ENCODE measurements at places on chromosomes 2 and 18.
A peak's percentile ranks its signal among the peaks of the same experiment; 100 is the strongest.

DNA sequence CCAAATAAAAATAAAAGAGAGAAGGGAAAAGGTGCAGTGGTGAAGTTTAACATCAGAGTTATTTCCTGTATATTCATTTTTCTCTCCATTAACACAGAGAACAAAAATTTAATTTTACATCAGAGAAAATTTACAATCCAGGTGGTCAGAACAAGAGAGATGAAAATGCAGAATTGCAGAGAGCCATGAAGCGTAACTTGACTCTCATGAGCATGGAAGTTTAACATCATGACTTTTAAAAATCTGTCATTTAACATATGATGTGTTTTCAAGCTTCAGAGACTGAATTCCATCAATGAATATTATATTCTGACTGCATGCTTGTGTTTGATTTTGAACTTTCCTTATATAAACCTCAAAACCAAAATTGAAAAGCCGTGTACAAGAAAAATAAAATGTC lies 79.3 kb upstream of the ZNF397 start:
- DNase-seq: no peak

DNA sequence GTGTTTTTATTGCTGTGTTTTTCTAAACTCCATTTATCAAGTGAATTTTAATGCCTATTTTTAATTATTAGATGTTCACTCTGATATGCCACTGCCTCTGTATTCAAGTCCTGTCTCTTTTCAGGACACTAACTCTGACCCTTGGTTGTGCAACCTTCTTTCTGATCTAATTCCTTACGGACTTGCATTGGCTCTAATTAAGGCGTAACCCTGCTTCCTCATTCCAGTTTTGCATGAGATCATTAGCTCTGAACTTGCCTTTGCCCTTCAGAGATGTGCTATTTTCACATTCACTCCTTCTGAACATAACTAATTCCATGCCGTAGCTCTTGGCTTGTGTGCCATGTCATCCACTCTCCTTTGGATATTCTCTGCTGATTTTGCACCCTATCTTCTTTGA lies 162.5 kb upstream of the TMEFF2 start:
- DNase-seq: no peak

GRCh38 chr2:180905002-180905401 lies 75.4 kb upstream of the UBE2E3 start:
- DNase-seq: no peak

DNA sequence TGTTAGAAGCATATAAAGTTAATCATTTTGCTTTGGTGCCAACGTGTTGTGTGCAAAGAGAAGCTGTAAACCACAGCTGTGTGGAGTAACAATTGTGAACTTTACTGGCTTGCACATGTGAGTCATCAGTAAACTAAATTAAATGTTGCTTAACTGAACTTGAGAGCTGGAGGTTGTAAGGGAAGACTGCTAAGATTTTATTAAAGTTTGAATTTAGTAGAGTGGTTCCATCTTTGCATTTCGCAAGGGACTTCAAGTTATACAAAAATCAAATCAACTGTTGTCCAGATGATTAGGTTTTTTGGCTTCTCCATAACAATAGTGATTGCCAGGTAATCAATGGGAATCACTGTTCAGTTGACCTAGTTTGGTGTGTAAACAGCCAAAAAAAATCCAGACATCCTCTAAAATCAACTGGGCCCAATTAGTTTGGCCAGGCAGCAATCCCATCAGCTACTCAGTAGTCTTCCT lies 247.4 kb downstream of the MYO3B start:
- DNase-seq: peak; percentile 66

DNA sequence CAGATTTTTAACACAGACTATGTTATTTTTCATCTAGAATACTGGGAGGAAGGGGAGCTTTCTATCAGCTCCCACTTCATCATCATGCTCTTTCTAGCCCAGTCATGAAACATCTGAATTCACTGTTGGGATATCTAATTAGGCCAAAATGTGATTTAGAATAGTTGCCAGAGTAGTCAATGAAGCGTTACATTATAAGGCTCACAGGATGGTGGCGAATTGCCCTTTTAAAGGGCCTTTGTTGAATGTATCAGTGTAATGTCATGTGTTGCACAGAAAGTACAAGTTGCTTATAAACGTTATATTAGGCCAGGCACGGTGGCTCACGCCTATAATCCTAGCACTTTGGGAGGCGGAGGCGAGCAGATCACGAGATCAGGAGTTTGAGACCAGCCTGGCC lies 45.6 kb downstream of the PDE1A start:
- DNase-seq: no peak

DNA sequence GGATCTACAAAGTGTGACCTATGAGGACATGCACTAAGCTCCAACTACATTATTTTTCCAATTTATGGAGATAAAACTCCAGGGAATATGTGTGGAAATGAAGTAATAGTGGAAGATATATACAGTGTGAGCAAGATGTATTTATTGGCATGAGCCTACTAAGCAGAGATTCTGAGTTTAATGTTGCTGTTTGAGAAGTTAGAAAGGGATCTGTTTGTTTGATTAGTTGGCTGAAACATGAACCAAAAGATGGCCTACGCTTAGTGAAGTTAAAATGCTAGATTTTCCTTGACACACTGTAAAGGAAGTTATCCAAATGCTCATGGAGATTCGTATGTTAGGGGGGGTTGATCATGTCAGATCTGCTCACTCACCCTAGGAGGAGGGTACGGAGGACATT lies 621.7 kb downstream of the TMEM182 start:
- no peak for DNase-seq

DNA sequence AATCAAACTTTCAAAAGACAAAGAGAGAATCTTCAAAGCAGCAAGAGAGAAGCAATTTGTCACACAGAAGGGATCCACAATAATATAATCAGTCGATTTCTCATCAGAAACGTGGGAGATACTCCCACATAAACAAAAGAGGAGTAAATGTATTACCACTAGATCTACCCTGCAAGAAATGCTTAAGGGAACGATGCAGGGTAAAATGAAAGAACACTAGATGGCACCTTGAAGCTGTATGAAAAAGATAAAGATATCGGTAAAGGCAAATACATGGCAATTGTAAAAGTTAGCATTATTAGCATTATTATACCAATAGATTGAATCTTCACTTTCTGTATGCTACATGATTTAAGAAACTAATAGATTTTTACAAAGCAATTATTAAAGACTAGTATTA lies 677.0 kb downstream of the SUCLG1 start:
- DNase-seq: no peak

- DNase-seq: peak; percentile 20
Measured at GRCh38 chr2:217171874-217172273, 312.0 kb upstream of the TNP1 start.

GRCh38 chr2:9483107-9483506 lies 8.8 kb downstream of the IAH1 start:
- DNase-seq: no peak

- DNase-seq: no peak
Measured at GRCh38 chr18:53797998-53798495, 426.4 kb downstream of the MBD2 start.

- DNase-seq: no peak
Measured at GRCh38 chr2:121333834-121334558, 49.0 kb upstream of the TFCP2L1 start.

GRCh38 chr18:63433334-63433866 lies 11.1 kb upstream of the VPS4B start:
- DNase-seq: peak; percentile 64

GRCh38 chr2:128250229-128251025 lies 68.2 kb downstream of the HS6ST1 start:
- no peak for DNase-seq

DNA sequence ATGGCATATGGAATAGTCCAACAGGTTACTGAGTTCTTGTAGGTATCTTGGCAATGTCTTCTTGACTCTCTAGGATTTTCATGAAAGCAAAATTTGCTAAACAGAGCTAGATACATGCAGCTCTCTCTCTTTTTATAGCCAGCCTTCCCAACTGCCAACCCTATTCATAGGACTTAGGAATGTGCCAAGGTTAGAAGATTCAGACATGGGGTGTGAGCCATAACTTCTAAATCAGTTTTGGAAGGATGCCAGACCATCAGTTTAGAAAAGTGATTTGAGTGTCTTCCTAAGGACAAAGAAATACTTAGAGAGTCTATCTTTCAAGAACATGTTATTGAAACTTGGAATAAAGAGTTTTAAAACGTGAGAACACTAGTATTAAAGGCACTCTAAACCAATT lies 619.5 kb upstream of the FANCL start:
- DNase-seq: no peak

DNA sequence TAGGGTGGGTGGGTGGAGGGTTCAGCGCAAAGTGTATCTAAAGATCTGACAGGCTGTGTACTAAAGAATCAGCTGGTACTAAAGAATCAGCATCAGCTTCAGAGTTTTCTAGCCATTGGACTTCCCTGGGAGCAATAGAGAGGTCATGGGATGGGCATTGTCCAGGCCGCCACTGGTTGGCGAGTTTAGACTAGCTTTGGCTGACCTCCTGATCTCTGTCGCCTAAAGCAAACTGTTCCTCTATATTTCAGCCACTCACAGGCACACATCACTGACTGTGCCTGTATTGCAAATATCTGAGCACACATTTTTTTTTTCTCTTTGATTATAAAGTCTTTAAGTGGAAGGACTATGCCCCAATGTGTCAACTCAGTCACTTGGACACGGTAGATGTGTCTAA lies 267.8 kb upstream of the SKOR2 start:
- DNase-seq: no peak

DNA sequence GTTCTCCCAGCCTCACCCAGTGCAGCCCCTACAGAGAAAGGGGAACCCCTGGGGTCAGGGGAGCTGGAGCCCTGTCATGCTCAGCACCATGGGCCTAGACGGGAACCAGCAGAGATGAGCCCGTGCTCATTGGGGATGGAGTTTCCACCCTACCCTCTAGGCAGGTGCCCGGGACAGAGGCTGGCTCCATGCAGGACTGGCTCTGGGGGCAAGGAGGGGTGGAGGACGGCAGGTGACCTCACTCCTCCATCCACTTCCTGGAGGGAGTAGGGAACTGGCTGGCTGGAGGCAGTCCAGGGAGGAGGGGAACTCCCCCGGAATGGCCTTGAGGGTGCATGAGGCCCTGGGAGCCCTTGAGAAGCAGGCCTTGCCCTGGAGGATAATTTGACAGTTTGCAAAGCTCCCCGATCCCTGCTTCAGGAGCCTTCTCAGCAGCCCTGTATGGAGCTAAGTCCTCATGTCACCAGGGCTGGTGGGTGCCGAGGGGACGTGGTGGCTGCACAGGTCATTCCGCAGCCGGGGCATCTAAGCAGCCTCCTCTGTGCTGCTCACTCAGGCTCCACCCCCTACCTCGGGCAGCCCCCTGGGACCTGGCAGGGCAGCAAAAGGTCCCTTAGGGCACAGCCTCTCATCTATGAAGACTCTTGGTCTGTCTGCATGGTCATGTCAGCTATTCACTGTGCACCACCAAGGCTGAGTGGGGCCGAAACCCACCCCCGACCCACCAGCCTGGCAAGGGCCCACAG lies 2.1 kb downstream of the NEURL3 start:
- DNase-seq: no peak

- no peak for DNase-seq
Measured at GRCh38 chr2:239896075-239896474, 129.1 kb downstream of the NDUFA10 start.

- no peak for DNase-seq
Measured at GRCh38 chr2:10237392-10238321, 65.0 kb upstream of the HPCAL1 start.

- DNase-seq: peak; percentile 58
Measured at GRCh38 chr2:171289316-171289715, 128.6 kb upstream of the TLK1 start.

GRCh38 chr2:226994775-226995174 lies 158.9 kb downstream of the RHBDD1 start:
- DNase-seq: no peak

DNA sequence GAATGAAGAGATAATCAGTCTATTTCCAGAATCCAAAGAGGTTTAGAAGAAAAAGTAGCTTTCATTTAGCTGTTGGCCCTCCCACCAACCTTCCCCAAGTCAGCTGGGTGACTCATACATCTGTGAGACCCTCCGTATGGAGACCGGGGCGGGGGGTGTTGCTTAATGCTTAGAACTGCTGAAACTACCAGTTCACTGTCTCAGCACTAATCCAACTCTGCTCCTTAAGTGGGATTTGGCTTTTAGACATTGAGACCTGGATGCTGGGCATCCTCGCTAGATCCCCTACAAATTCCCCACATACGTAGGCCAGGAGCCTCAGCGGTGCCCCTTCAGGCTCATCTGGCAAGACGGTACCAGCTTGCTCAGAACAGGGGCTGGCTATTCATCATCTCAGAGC lies at the start of gene SAG:
Gene SAG (plus strand): TSS at position 252 of the 400 bp plus-strand sequence. CDS start 1,374 bp downstream, outside the sequence.
- DNase-seq: no peak

DNA sequence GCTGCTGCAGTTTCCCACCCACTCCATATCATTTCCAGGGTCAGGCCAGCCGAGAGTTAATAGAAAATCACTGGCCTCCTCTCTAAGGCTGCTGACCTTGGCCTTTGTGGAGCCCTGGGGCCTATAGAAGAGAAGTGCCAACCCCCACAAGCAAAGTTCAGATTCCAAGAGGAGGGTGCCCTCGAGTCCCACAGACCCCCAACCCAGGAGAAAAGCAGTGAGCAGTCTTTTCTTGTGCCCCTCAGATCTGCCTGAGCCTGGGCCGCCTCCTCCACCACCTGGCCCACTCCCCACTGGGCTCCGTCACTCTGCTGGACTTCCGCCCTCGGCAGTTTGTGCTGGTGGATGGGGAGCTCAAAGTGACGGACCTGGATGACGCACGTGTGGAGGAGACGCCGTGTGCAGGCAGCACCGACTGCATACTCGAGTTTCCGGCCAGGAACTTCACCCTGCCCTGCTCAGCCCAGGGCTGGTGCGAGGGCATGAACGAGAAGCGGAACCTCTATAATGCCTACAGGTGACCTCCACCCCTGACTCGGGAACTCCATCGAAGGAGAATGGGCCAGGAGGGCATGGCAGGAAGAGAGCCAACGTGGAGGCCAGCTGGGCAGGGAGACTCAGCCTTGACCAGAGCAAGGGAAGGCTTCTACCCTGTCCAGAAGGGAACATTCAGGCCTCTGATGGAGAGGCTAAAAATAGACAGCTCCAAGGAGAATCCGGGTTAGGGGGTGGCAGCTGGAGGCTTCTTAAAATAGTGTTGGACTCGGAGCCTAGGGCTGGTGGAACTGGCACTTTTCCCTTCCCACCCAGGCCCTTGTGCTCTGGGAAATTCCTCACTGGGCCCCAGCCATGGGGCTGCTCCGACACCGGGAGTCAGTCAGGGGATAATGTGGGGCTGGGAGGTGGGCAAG lies 6.2 kb downstream of the PKDCC start:
- no peak for DNase-seq
